Aortic smooth muscle cell (primary cell): ENCODE measurements at places on chromosomes 12 and 14. TPM values are rescaled to one million over a fixed set of nuclear protein-coding genes. Genes with fewer than 3 reads are reported as not detected.

The APOF gene
- total RNA-seq, result not detected in 2 replicates

The KRR1 gene
- 20.2 and 42.7 TPM in 2 replicates for total RNA-seq

The BCL2L14 gene
- total RNA-seq, result 0.06 TPM in 1 of 2 replicates, not detected in the other

The PHC1 gene
- total RNA-seq, result 9.6 and 14.7 TPM in 2 replicates

The CCDC196 gene
- not detected in 2 replicates for total RNA-seq

The KRT72 gene
- not detected in 2 replicates for total RNA-seq
